Activated CD4-positive, alpha-beta T cell treated with anti-CD3 and anti-CD28 coated beads, Interleukin-2, amount 10 ng/mL, durations not matched to agents 7 days and 5 days (primary cell): ENCODE measurements at places on chromosomes 13 and 19. TPM values are rescaled to one million over a fixed set of nuclear protein-coding genes. Genes with fewer than 3 reads are reported as not detected.
A peak's percentile ranks its signal among the peaks of the same experiment; 100 is the strongest.

DNA sequence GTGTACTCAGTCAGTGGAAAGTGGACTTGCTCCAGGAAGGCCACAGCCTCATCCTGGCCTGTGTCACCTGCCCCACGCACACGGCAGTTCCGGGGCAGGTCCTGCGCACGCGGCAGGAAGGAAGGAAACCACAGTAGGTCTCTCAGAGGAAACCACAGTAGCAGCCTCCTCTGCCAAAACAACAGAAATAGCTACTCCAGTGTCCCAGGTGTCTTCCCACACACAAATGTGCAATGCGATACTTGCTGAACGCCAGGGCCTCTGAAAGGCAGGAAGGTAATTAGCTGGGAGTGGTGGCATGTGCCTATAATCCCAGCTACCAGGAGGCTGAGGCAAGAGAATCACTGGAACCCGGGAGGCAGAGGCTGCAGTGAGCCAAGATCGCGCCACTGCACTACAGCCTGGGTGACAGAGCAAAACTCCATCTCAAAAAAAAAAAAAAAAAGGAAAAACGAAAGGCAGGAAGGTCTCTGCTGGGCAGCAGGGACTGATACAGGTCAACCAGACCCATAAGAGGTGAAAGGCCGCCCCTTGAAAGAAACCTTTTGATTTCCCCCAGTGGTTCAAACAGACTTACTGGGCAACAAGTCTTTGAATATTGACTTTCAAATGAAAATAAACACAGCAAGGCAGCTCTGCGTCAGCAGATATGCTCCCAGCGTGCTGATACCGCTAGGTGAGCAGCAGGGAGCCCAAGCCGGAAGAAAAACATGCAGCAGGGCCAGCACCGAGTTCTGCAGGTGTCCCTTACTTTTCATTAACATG, 49.5 kb downstream of the CRYL1 start:
- H3K4me1 ChIP-seq = peaks cover 50% of the 10 kb centered on the region
- peak overlapping the region; percentile 99 for H3K27ac ChIP-seq
- peak; percentile 87 for DNase-seq
- H3K36me3 ChIP-seq = peaks cover 10% of the 10 kb centered on the region

DNA sequence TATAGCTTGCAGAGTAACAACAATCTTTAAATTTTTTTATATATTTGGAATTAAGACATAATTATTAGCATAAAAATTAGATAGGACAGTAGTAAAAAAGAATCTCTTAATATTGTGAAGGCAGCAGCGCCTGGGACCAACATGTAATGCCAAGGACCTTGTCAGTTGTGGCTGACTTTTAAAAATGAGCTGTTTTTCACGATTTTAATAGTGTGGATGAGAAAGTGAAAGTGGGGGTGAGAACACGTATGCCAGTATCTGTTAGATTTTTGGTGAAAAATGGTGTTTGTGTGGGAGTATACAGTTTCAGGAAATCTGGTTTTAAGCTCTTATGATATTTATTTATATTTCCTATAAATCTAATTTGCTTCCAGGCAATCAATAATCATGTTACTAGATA, 125.2 kb downstream of the LMO7 start:
- H3K4me1 ChIP-seq = peaks cover 73% of the 10 kb centered on the region
- no peaks in the 10 kb centered on the region for H3K27me3 ChIP-seq
- H3K27ac ChIP-seq = peak overlapping the region; percentile 93

- DNase-seq = no peak
- peaks cover 11% of the 10 kb centered on the region for H3K36me3 ChIP-seq
- no peaks in the 10 kb centered on the region for H3K27me3 ChIP-seq
- H3K4me1 ChIP-seq = peaks cover 69% of the 10 kb centered on the region
- no peak overlapping the region for H3K4me3 ChIP-seq
Observed at GRCh38 chr19:18089726-18090125, 3.0 kb upstream of the IL12RB1 start.

DNA sequence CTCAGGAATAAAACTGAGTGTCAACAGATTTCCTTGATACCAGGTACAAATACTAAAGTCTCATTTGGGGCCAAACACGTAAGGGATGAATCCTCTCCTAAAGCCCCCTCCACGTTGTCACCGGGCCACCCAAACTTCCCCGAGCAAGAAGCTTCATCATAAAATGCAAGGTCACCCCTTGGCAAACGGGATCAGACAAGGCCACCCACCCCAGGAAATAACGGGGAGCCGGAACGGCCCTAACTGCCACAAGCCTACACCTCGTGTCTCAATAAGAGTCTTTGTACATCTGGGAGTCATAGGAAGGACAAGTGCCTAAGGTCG, 717 bp downstream of the EEF2 start:
- H3K36me3 ChIP-seq = peaks cover 41% of the 10 kb centered on the region
- peak overlapping the region; percentile 95 for H3K27ac ChIP-seq
- peak overlapping the region; percentile 94 for H3K4me3 ChIP-seq
- no peak for DNase-seq

DNA sequence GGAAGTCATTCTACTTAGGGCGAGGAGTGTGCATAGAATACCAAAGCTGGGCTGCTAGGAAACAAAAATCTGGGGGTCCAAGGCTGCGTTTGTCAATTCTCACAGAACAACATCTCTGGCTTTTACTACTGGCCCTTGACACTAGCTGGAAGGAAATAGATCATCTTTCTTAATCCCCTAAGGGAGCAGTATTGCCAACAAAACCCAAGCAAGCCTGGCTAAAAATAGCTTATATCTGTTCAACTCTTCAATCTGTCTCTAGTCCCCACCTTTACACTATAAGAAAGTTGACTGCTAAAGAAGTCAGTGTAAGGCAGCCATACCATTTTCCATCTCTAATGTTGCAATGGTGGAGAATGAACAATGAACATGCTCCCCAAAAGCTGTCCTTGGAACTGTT, 107.8 kb upstream of the SPRY2 start:
- no peak overlapping the region for H3K27ac ChIP-seq
- peaks cover 2% of the 10 kb centered on the region for H3K4me1 ChIP-seq
- H3K27me3 ChIP-seq = peaks cover 2% of the 10 kb centered on the region

- no peaks in the 10 kb centered on the region for H3K27me3 ChIP-seq
- no peak overlapping the region for H3K27ac ChIP-seq
- no peak overlapping the region for H3K4me3 ChIP-seq
- no peaks in the 10 kb centered on the region for H3K4me1 ChIP-seq
Observed at GRCh38 chr13:58476206-58476918, 844.8 kb downstream of the PCDH17 start.

- peak; percentile 62 for DNase-seq
- no peaks in the 10 kb centered on the region for H3K27me3 ChIP-seq
- H3K27ac ChIP-seq = peak overlapping the region; percentile 72
Observed at GRCh38 chr19:8017808-8018207, 12.4 kb upstream of the ELAVL1 start.

DNA sequence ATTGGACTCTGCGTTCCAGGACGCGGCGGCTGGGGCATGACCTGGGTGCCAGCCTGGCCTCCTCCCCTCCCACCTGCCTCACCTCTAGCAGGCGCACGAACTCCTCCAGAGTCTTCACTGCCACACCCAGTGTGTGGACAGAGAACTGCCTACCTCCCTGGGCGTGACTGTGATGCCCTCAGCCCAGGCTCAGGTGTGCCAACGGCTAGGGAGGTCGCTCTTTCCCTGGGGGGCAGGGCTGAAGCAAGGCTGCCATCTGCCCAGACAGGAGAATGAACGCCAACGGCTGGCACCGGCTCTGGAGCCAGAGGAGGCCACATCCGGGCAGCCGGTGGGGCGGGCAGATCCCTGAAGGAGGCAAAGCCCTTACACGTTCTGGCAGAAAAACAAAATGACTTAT, 11.3 kb downstream of the NANOS3 start:
- no peaks in the 10 kb centered on the region for H3K36me3 ChIP-seq
- H3K27me3 ChIP-seq = no peaks in the 10 kb centered on the region
- no peak overlapping the region for H3K4me3 ChIP-seq
- DNase-seq = no peak
- peaks cover 17% of the 10 kb centered on the region for H3K4me1 ChIP-seq
- H3K27ac ChIP-seq = no peak overlapping the region

DNA sequence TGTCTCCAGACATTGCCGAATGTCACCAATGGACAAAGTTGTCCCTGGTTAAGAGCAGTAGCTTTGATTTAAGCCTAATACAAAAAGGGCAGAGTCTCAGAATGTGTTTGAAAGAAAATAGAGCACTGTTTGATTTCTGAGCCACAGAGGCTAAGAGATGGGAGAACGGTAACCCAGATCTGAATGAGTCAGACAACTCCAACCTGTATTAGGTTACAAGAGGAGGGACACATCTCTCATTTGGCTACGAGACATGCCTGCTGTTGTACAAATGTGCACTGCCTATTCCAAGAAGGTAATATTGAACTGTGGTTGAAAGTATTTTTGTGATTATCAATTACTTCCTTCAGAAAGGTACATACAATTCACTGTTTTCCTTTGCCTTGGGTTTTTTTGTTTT, 4.9 kb upstream of the HSPH1 start:
- no peak overlapping the region for H3K27ac ChIP-seq
- no peak for DNase-seq
- H3K4me1 ChIP-seq = peaks cover 35% of the 10 kb centered on the region
- H3K36me3 ChIP-seq = peaks cover 5% of the 10 kb centered on the region
- no peaks in the 10 kb centered on the region for H3K27me3 ChIP-seq

- no peak for DNase-seq
- H3K4me3 ChIP-seq = no peak overlapping the region
- no peaks in the 10 kb centered on the region for H3K4me1 ChIP-seq
Observed at GRCh38 chr13:25051065-25051464, 44.9 kb upstream of the PABPC3 start.

GRCh38 chr13:113801289-113801961, 42.4 kb downstream of the TMEM255B start:
- no peaks in the 10 kb centered on the region for H3K36me3 ChIP-seq
- H3K4me3 ChIP-seq = no peak overlapping the region
- no peaks in the 10 kb centered on the region for H3K27me3 ChIP-seq
- H3K4me1 ChIP-seq = no peaks in the 10 kb centered on the region

DNA sequence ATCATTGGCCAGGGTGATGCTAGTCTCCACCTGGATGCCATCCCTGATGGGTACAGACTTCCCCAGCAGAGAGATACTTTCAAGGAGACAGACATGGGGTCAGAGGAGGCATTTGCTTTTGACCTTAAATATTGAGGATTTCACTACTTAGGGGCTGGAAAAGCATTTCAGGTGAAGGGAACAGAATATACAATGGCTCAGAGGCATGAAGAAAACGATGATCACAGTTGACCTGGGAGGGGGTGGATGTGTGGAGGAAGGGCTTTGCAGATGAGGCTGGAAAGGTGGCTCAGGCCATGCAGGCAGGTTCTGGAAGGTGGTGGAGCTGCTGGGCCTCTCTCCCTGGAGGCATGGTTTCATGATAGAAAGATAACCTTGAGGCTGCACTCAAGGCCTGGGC, 3.9 kb downstream of the MATK start:
- peaks cover 2% of the 10 kb centered on the region for H3K27me3 ChIP-seq
- DNase-seq = no peak
- H3K4me3 ChIP-seq = no peak overlapping the region
- H3K36me3 ChIP-seq = peaks cover 25% of the 10 kb centered on the region

GRCh38 chr13:51148952-51149573, 38.0 kb upstream of the C13orf42 start:
- H3K27ac ChIP-seq = no peak overlapping the region
- peaks cover 5% of the 10 kb centered on the region for H3K4me1 ChIP-seq
- H3K4me3 ChIP-seq = no peak overlapping the region
- DNase-seq = no peak
- H3K27me3 ChIP-seq = peaks cover 14% of the 10 kb centered on the region
- no peaks in the 10 kb centered on the region for H3K36me3 ChIP-seq

- no peaks in the 10 kb centered on the region for H3K36me3 ChIP-seq
- no peak overlapping the region for H3K27ac ChIP-seq
- H3K4me1 ChIP-seq = no peaks in the 10 kb centered on the region
- no peaks in the 10 kb centered on the region for H3K27me3 ChIP-seq
- DNase-seq = no peak
Observed at GRCh38 chr13:91557328-91558090, 159.1 kb downstream of the GPC5 start.

- peaks cover 22% of the 10 kb centered on the region for H3K4me1 ChIP-seq
- peak; percentile 42 for DNase-seq
- peaks cover 10% of the 10 kb centered on the region for H3K27me3 ChIP-seq
- peak overlapping the region; percentile 86 for H3K4me3 ChIP-seq
- H3K36me3 ChIP-seq = peaks cover 2% of the 10 kb centered on the region
Observed at GRCh38 chr19:55340784-55341147, 1.1 kb downstream of the KMT5C start.

- no peaks in the 10 kb centered on the region for H3K36me3 ChIP-seq
- DNase-seq = no peak
- H3K27ac ChIP-seq = no peak overlapping the region
- no peaks in the 10 kb centered on the region for H3K27me3 ChIP-seq
- peaks cover 2% of the 10 kb centered on the region for H3K4me1 ChIP-seq
Observed at GRCh38 chr13:26017196-26017921, 34.5 kb downstream of the SHISA2 start.

- H3K27ac ChIP-seq = peak overlapping the region; percentile 97
- H3K27me3 ChIP-seq = no peaks in the 10 kb centered on the region
- DNase-seq = peak; percentile 63
- no peak overlapping the region for H3K4me3 ChIP-seq
- H3K36me3 ChIP-seq = no peaks in the 10 kb centered on the region
Observed at GRCh38 chr19:2616741-2617392, 85.6 kb downstream of the GNG7 start.

- peaks cover 5% of the 10 kb centered on the region for H3K27me3 ChIP-seq
- no peaks in the 10 kb centered on the region for H3K4me1 ChIP-seq
- no peak overlapping the region for H3K27ac ChIP-seq
- no peak overlapping the region for H3K4me3 ChIP-seq
Observed at GRCh38 chr13:97004096-97004876, 10.0 kb upstream of the OXGR1 start.

GRCh38 chr19:17778251-17778967, 16.5 kb upstream of the B3GNT3 start:
- H3K27me3 ChIP-seq = no peaks in the 10 kb centered on the region
- DNase-seq = peak; percentile 44
- H3K27ac ChIP-seq = peak overlapping the region; percentile 60
- peaks cover 36% of the 10 kb centered on the region for H3K36me3 ChIP-seq
- no peak overlapping the region for H3K4me3 ChIP-seq

Gene NXNL1
- total RNA-seq = not detected

Gene SPTBN4
- total RNA-seq = 0.23 TPM

Gene ZNF444
- 34.6 TPM for total RNA-seq

Gene S1PR5
- not detected for total RNA-seq

Gene CEACAM4
- total RNA-seq = not detected
